ENCODE measurements at places on chromosomes 16 and 17. TPM values are rescaled to one million over a fixed set of nuclear protein-coding genes. Genes with fewer than 3 reads are reported as not detected.

GRCh38 chr17:17609121-17609520 is 17.6 kb upstream of the PEMT start:
- no peak for DNase-seq

DNA sequence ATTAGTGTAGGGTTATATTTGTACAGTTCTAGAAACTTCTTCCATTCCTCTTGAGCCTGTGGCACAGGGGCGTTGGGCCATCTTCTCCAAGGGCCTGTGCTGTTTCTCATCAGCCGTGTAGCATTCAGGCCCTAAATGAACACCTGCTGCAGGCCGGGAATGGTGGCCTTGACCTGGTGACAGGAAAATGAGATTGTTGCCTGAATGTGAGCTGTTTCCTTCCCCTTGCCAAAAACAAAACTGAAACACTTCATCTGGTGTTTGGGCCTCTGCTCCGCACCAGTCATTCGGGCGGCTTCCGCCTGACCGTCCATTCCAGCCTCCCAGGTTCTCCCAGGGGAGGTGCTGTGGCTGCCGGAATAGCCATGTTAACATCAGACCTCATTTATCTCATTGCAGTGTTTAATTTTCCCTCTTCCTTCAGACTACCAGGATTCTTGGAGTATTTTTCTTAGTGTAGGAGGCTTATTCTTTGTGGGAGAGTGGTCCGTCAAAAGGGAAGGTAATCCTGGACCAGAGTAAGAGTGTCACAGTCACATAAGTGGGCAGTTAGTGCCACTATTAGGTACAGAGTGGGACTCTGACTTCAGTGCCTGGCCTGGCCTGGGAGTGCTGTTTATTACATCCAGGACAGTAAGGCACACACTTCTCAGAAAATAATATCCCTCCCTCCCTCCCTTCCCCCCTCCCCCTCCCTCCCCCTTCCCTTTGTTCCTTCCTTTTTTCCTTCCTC is 61.9 kb downstream of the WWP2 start:
- no peak for DNase-seq

GRCh38 chr16:70682239-70683145 is 3.4 kb downstream of the MTSS2 start:
- DNase-seq, result no peak

GRCh38 chr16:55155815-55156214 is 168.2 kb upstream of the IRX6 start:
- no peak for DNase-seq

DNA sequence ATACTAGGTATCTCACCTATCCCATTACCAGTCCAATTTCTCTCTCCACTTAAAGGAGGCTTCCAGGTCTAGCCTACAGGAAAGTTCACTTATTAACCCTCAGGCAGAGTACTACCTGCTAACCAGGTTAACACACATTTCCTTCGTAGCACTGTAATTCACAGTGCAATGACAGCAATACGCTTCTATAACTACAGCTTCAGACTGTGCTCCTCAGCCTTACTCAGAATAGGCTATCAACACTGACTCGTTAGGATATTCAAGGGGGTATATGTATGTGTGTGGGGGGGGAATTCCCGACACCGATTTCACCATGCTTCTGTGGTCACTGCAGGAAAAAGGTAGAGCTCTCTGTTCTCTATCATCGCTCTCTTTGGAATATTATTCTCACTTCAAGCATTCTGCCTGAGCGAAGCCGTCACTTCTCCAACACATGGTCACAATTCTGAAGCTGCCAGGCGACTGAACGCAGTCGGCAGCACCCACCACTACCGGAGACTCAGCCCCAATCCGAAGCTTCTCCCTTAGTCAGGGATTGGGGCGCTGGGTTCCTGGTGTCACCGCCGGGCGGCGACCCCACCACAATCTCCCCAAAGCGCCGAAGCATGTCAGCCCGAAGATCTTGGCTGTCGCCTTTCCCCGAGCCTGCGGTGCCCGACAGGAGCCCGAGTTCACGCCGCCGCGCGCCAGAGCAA is 618 bp downstream of the GGA3 start:
- no peak for DNase-seq

DNA sequence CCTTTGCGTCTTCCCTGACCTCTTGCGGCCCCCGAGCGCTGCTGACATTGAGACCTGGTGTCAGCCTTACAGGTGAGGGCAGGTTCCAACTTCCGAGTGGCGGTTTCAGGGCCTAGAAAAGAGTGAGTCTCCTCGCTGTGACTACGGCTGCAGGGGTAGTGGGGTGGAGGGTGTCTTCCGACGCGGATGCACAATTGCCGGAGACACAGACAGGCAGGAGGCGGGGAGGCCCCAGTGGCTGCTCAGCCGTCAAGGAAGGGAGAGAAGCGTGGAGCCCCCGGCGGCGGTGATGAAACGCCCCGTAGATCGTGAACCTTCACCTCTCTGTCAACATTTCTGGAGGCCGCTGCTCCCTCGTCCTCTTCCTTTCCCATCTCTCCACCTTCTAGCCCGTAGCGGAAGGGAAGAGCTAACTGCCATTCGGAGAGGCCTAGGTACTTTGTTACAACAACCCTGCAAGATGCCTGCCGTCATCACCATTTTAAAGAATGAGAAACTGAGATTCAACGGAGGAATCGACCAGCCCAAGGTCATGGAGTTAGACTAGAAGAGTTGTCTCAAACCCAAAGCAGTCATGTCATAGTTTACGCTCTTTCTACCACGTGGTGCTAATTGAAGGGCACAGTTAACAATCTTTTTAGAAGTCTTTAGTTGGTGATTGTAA is 485 bp downstream of the DNAJA3 start:
- DNase-seq, result no peak

DNA sequence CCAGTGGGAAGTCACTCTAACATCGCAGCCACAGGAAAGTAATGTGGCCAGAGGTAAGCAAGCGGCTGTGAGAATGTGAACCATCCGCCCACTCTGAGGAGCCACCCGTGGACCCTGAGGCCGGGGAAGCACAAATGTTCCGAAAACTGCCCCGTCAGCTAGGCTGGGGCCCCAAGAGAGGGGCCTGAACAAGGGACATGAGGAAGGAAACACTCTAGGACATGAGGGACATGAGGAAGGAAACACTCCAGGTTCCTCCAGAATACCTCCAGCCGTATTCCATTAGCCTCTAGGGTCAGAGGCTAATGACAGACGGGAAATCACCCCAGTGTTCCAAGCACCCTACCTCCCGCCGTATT is 317 bp downstream of the TEFM start:
- no peak for DNase-seq

DNA sequence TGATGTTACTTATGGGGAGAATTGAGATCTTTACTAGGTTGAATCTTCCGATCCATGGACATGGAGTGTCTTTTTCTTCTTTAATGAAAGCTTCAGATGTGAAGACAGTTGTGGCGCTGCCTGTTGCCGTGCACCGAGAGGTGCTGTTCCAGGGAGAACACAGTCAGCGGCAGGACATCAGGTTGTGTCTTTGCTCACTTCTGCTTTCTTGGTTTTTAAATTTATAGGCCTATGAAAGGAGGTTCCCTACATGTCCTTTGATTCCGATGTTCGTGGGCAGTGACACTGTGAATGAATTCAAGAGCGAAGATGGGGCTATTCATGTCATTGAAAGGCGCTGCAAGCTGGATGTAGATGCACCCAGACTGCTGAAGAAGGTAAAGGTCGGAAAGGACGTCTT is 49.8 kb downstream of the SEC14L1 start:
- DNase-seq, result no peak

GRCh38 chr16:22161999-22162655 is at the start of gene SDR42E2:
Gene SDR42E2 (plus strand): TSS chr16:22162506. CDS start chr16:22165583, 3,077 bp downstream.
- peak; percentile 12 for DNase-seq

DNA sequence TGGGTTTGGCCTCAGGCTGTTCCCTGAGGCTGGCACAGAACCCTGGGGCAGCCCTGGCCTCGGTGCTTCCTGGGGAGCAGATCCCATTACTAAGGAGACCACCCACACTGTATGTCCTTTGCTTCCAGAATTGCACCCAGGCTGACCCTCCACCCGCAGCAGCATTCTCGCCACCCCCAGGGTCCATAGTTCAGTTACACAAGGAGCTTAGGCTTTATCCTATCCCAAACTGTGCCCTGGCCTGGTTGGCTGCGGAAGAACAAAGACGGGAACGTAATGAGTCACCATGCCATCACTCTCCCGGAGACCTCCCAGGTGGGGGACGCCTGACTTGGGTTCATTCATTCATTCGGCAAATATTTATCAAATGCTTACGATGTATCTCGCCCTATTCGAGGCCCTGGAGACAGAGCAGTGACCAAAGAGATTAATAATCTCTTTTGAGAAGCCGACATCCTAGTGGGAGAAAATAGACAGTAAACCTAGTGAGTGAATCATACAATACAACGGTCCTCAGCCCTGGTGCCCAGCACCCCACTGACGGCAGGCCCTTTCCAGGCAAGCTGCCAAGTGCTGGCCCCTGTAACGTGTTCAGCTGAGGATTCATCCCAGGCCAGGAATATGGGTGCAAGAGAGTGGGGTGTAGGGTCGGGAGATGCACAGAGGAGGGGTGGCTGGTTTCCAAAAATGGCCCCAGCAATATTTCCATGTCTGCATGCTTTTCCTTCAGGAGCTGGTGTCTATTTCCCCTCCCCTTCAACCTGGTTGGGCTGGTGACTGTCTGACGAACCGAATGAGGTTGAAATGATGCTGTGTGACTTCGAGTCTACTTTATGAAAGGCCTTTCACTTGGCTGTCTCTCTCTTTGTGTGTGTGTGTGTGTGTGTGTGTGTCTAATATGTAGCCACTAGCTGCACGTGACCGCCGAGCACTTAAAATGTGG is 134.2 kb downstream of the MGAT5B start:
- no peak for DNase-seq

GRCh38 chr16:1378804-1379303 is 27.1 kb downstream of the GNPTG start:
- DNase-seq, result peak; percentile 7

DNA sequence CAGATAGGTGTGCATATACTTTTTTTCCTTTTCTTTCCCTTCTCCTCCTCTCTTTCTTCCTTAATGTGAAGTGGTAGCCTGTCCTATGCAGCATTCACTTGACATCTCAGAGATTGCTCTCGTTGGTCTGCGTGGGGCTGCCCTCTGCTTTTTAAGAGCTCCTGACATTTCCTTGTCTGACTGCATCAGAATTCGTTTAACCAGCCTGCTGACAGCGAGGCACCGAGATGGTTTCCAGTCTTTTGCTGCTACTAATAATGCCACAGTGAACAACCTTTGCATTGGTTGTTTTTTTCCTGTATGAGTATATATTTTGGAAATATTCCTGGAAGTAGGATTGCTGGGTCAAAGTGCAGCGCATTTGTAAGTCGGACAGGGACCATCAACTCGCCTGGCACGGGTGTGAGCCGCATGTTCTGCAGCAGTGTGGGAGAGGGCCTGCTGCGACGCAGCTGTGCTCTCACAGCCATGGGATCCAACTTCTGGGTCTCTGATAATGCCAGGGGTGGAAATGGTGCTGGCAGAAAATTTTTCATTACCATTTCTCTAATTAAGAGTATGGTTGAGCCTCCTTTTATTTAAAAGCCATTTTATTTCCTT is 154.3 kb downstream of the SNX29 start:
- DNase-seq, result no peak

DNA sequence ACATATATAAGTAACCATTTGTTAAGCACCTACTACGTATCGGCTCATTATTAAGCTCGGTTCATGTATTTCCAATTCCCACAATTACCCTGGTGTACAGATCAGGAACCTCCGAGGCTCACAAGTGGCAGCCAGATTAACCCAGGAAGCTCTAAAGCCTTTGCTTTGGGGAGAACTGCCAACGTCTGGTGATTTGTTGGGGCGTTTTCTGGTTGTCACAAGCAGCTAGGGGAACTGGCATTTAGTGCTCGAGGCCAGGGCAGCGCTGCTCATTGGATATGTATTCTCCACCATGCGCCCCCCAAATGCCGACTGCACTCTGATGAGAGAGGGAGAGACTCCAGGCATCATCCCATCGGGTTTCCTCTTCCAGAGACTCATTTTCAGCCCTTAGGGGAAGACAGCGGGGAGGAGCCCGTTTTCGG is 541 bp downstream of the ZNF18 start:
- DNase-seq, result peak; percentile 7

DNA sequence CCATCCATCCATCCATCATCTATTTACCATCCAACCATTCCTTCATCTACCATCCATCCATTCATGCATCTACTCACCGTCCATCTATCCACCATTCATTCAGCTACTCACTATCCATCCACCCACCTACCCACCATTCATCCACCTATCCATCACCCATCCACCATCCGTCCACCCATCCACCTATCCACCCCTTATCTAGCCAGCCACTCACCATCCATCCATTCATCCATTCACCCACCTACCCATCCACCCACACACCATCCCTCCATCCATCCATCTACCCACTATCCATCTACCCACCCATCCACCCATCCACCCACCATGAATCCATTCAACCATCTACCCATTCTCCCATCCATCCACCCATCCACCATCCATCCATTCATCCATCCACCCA is 26.6 kb downstream of the BCO1 start:
- no peak for DNase-seq

DNA sequence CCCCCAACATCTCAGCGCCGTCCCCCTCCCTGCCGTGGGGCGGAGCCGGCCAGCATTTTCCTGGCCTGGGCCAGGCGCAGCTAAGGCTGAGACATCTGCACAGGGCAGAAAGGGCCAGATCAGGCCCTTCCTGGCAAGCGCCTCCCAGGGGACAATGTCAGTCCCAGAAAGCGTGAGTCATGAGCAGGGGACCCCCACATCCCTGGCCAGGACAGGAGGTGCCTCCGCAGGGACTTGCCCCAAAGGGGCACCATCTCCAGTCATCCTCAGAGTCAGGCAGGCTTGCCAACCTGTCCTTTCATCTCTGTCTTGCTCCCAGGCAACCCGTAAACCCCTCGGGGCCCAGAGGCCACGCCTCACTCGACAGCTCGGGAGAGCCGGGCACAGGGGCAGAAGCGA is 43.2 kb downstream of the SOCS1 start:
- no peak for DNase-seq

DNA sequence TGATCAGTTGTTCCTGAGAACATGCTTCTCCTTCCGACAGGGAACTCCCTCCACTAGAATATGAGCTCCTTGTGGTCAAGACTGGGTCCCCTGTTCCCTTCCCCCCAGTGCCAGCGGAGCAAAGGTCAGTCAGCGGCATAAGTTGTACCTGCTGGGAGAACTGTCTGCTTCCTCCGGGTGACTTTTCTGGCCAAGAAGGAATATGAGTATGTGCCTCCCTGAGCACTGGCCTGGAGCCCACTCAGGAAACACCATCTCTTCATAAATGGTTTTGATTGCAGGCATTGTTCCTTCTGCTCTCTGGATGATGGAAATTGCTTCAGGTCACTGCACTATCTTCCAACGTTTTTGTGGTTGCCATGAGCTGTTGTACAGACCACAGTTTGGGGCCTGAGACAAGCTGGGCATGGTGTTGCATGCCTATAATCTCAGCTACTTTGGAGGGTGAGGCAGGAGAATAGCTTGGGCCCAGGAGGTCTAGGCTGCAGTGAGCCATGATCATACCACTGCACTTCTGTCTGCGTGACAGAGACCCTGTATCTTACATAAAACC is 2.9 kb upstream of the P4HB start:
- DNase-seq, result no peak

OTOP3 gene
- not detected for polyA plus RNA-seq

SLC38A8 gene
- 0.27 TPM for polyA plus RNA-seq

TMEM204 gene
- polyA plus RNA-seq, result 20.0 TPM

TMEM107 gene
- polyA plus RNA-seq, result 23.9 TPM

KRTAP1-5 gene
- polyA plus RNA-seq, result not detected

GALR2 gene
- 0.14 TPM for polyA plus RNA-seq

APOBR gene
- 0.42 TPM for polyA plus RNA-seq

CDH1 gene
- 96.8 TPM for polyA plus RNA-seq

ARHGAP44 gene
- polyA plus RNA-seq, result 7.4 TPM

C17orf67 gene
- 0.86 TPM for polyA plus RNA-seq

CCR7 gene
- polyA plus RNA-seq, result 0.44 TPM

GABARAPL2 gene
- polyA plus RNA-seq, result 202 TPM

Measured in right renal pelvis (tissue), 4 donors.